ENCODE measurements at places on chromosomes 2 and 18. TPM values are rescaled to one million over a fixed set of nuclear protein-coding genes. Genes with fewer than 3 reads are reported as not detected.

The HOXD1 gene
- polyA plus RNA-seq, result 22.3 TPM

The KRTCAP3 gene
- polyA plus RNA-seq, result 4.5 TPM

The UPP2 gene
- 0.28 TPM for polyA plus RNA-seq

The DYNAP gene
- polyA plus RNA-seq, result not detected

The AGXT gene
- 96.1 TPM for polyA plus RNA-seq

The TMEM37 gene
- polyA plus RNA-seq, result 115 TPM

The NEURL3 gene
- 0.48 TPM for polyA plus RNA-seq

The PID1 gene
- polyA plus RNA-seq, result 0.08 TPM

The IL18RAP gene
- 0.05 TPM for polyA plus RNA-seq

The DSG2 gene
- polyA plus RNA-seq, result 66.7 TPM

The PIK3C3 gene
- 42.8 TPM for polyA plus RNA-seq

The NLRC4 gene
- 0.29 TPM for polyA plus RNA-seq

The CPO gene
- 0.07 TPM for polyA plus RNA-seq

The NABP1 gene
- 24.2 TPM for polyA plus RNA-seq

The ZNF521 gene
- not detected for polyA plus RNA-seq

The CFAP53 gene
- 0.05 TPM for polyA plus RNA-seq

The DTYMK gene
- 39.5 TPM for polyA plus RNA-seq

The UCN gene
- 2.6 TPM for polyA plus RNA-seq

The LYPD6B gene
- polyA plus RNA-seq, result not detected

The CHST10 gene
- polyA plus RNA-seq, result 10.5 TPM

The NEMP2 gene
- polyA plus RNA-seq, result 2.4 TPM

All from HepG2 (cell line).